ENCODE measurements at places on chromosomes 1 and 21.

DNA sequence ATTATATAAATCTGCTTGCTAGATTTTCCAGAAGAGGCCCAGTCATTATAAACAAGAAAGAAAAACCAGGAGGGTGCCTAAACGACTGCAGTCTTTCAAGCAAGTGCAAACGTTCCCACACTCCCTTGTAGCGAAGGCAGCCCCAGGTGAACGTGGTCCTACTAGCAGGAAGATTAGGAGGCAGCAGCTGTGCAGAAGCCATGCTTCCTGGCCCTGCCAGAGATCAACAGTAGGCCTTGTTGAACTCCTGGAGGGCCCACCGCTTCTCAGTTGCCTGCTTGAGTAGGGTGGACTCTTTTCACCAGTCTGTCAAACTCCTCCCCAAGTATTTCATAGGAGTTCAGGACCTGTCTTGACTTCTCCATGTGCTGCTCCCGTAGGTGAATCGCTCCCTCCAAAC, 163.0 kb upstream of the GORAB start:
- DNase-seq, result no peak

DNA sequence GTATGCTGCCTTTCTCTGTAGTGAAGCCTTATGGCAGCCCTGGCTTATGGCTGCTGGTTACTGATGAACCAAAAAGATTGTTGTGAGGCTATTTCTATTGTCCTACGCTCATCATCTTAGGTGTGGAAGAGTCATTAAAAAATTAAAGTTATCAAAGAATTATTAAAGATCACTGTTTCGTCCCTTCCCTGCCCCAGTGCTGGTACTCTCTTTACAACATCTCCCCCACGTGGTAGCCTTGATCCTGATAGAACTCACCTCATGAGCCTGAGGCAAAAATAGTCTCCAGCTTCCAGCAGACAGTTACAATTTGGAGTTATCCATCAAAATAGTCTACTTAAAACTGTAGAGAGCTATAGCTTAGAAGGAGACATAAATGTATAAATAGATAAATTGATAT, 201.5 kb downstream of the S1PR1 start:
- DNase-seq, result no peak

DNA sequence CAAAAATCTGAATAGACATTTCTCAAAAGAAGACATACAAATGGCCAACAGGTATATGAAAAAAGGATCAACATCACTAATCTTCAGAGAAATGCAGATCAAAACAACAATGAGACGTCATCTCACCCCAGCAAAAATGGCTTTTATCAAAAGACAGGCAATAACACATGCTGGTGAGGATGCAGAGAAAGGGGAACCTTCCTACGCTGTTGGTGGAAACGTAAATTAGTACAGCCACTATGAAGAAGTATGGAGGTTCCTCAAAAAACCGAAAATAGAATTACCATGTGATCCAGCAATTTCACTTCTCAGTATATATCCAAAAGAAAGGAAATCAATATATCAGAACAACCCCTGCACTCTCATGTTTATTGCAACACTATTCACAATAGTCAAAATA, 65.1 kb upstream of the ATP1B1 start:
- DNase-seq, result no peak

GRCh38 chr1:241600496-241600901, 39.7 kb downstream of the CHML start:
- no peak for DNase-seq

- no peak for DNase-seq
These were observed 67.1 kb downstream of the GFI1 start for GRCh38 chr1:92419642-92420041.

- no peak for DNase-seq
These were observed 110.1 kb upstream of the VAV3 start for GRCh38 chr1:108075055-108075454.

DNA sequence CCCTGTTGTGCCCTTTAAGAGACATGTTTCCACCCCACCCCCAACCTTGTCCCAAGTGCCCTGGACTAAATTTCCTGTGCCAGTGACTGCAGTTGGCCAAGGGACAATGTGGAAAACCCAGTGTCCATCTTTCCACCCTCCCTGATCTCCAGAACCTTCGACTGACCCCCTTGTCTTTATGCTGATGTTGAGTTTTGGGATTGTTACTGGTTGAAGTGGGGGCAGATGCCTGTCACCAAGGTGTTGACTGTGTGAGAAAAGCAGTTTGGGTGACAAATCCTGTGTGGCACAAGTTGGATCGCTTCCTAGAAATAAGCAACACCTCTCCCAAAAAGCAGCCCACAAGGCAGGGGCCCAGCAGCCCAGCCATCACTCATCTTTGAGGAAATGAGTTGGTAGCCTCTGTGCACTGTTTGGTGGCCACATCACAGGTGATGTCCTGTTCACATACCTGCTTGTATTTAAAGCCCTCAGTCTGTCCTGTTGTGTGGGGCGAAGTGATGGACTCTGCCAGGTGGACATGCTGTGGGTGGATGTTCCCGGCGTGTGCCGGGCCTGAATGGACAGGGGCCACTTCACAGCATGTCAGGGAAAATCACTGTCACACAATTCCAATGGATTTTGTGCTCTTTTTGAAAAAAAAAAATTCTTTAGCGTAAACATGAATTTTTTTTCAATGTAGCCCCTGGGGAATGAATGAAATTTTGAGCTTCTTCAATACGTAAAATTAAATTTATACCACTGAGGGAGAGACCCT, 6.6 kb upstream of the MIIP start:
- no peak for DNase-seq

GRCh38 chr1:195345149-195345548, 1263.1 kb downstream of the KCNT2 start:
- no peak for DNase-seq

DNA sequence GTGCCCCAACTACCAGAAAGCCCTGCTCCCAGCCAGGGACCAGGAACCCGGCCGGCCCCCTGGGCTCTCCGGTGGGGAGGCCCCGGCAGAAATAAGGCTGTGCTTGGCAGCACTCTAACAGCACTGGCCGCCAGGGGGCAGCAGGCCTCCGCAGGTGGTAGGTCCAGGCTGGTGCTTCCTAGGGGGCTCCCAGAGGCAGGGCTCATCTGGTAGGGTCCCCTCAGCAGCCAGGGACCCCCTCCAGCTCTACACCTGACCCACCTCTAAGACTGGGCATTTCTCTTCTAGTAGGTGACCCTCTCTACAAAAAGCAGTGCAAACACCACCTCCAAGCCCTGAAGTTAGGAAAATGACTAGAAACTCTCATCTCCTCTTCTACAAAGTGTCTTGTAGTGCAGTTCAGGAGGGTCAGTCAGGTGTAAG, 85.6 kb downstream of the STUM start:
- peak; percentile 86 for DNase-seq

DNA sequence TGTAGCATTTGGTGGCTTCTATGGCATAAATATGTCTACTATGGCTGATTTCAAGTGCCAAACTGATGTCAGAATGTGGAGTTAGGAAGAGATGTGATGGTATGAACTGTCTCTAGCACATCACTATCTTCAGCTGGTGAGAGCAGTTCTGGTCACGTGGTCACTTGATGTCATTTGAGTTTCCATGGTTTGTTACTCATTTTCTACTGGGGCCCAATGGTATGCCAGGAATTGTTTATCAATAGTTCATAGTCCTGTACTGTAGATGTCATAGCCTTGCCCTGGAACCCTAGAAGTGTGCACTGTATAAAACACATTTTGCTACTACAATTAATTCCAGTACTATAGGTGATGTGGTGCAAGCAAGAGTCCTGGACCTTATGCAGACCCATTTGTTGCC, 153.7 kb downstream of the PDE4B start:
- DNase-seq, result no peak

GRCh38 chr1:233868461-233868860, 36.0 kb upstream of the SLC35F3 start:
- DNase-seq, result no peak

GRCh38 chr1:112444269-112444668, 48.3 kb downstream of the CTTNBP2NL start:
- no peak for DNase-seq

GRCh38 chr1:94773931-94774422, 46.2 kb upstream of the SLC44A3 start:
- no peak for DNase-seq

GRCh38 chr1:50265790-50266314, 157.1 kb downstream of the ELAVL4 start:
- DNase-seq, result no peak

DNA sequence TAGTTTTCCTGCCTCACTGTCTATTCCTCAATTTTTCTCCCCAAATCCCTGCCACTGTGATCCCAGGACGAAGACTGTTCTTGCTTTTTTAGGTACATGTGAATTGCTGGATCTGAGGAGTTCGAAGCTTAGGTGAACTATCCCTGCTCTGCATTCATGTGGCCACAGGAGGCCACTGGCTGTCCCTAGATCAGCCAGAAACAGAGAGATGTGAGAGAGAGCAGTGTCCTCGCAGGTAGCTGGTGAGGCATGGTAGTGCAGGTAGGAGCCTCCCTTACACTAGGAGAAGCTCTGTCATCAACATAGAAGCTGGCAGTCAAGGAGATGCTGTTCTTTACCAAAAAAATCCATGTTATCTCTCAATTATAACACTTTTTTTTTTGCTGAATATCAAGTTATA, 71.5 kb downstream of the USP24 start:
- DNase-seq, result no peak

Data from activated T-cell treated with anti-CD3 and anti-CD28 coated beads, Interleukin-2, amount 50 U/mL, for 48 hours (primary cell).